AG08395 (cell line): ENCODE measurements at places on chromosomes 2 and 18.

DNA sequence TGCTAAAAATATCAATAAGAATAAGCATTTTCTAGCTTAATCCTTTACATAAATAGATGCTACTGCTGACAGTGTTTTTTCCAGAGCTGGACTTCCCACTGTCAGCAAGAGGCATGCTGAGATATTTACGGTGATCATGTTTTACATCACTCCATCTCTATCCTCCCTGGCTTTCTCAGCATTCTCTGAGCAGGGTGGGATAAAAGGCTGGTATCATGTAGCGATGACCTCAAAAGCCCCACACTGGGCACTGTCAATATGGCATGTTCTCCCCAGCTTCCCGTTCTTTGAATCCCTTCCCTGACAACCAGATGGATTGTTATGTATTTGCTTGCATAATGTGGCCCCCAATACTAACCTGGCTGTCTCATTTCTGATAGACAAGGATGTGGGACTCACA lies 83.2 kb upstream of the EPHA4 start:
- no peak for DNase-seq

GRCh38 chr2:31161637-31162036 lies 23.4 kb upstream of the GALNT14 start:
- no peak for DNase-seq

DNA sequence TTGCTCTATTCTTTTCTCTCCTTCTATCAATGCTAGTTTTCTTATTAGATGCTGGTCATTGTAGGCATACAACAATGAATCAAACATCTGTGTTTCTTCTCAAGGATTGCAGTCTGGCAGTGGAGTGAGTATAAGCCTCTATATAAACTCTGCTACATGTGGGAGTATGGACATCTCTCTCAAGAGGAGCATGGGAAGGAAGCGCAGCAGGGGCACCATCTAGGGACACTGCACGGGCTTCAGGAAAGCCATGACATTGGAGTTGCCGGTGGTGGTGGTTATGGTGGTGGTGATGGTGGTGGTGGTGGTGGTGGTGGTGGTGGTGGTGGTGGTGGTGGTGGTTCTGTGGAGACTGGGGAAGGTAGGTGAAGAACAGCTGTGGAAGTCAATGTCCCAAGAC lies 462.6 kb downstream of the RNF144A start:
- DNase-seq, result no peak

DNA sequence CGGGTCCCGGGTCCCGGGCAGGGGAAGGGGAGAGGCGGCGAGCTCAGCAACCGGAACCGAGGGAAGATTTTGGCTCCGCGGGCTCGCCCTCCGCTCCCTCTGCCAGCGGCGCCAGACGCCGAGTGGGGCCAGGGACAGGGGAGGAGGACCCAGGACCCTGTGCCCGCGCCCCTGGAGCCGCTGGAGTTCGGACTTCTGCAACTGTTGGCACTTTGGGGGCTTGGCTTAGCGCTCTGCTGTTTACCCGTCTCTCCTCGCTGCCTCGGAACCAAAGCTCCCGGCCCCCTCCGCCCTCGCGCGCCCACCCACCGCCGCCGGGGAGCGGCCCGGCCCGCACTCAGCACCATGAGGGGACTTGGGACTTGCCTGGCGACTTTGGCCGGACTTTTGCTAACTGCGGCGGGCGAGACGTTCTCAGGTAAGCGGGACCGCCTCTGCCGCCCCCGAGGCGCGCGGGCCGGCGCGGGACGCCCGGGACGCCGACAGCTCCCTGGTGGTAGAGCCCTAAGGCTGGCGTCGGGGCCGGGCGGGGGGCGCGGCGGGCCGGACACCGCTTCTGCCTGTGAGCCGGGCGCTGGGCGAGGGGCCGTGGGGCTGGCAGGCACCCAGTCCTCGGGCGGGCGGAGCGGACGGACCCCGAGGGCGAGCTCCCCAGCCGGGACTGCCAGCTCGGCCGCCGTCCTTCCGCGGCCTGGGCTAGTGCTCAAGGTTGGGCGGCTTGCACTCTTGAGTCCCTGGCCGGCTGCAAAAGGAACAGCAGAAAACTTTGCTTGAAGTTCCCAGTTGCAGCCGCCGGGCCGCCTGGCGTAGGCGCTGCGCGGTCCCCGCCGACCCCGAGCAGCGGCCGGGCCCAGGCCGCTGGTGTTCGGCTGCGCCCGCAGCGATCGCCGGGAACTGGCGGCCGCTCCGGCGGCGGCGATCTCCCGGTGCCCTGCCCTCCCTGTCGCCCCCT lies 634 bp downstream of the PTPRM start:
- DNase-seq, result peak; percentile 41

DNA sequence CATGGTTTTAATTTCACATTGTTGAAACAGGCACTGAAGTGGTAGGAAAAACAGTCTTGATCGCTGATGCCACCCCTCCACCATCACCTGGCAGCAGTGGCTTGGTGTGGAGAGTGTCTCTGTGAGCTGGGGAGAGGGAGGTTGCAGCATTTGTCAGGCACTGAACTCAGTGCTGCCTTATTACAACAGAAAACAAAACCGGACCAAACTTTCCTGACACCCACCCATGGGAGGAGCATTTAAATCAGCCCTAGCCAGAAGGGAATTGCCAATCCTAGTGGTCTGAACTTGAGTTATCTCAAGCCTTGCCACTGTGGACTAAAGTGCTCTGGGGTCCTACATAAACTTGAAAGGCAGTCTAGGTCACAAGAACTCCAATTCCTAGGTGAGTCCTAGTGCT lies 103.0 kb upstream of the LGALSL start:
- no peak for DNase-seq

DNA sequence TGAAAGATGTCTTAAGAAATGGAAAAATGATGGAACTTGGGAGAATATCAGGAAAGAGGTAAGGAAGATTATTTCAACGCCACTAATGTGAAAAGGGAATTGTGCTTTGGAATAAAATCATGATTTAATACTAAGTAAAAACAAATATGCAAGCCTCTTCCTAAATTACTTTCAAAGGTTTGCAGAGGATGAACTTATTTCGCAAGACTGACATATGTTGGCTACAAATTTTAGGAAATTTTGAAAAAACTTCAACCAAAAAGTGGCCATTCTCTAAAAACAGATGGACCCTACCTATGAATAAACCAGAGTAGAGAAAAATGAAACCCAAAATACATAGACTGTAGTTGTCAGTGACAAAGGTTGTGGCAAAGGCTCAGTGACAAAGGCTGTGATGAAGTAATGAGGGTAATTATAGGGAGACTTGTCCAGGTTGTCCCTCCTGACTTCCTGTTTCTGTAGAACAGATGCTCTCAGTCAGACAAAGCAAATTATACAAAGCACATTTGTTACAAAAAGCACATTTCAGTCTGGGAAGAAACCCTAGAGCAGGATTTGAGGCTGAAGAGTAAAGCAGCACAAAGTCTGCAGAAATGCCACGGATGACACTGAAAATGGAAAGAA lies 39.5 kb downstream of the SFT2D3 start:
- DNase-seq, result no peak

DNA sequence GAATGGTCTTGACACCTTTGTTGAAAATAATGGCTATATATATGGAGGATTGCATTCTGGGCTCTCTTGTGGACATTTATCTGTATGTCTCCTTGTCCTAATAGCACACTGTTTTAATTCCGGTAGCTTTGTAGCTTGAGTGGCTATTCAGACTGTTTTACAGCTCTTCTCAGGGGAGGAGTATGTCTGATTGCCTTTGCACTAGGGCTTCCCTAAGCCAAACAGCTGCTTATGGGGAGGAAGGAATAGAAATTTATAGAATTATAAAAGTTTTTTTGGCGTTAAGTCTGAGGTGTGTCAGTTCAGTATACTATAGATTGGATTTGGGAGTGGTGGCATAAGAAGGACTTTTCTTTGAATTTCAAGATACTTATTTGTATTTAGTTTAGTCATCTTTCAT lies 12.6 kb downstream of the SEH1L start:
- no peak for DNase-seq

GRCh38 chr2:46001741-46002506 lies 295.3 kb upstream of the EPAS1 start:
- DNase-seq, result peak; percentile 23
